COR-L47 (cell line): ENCODE measurements at places on chromosomes 16 and 17.

DNA sequence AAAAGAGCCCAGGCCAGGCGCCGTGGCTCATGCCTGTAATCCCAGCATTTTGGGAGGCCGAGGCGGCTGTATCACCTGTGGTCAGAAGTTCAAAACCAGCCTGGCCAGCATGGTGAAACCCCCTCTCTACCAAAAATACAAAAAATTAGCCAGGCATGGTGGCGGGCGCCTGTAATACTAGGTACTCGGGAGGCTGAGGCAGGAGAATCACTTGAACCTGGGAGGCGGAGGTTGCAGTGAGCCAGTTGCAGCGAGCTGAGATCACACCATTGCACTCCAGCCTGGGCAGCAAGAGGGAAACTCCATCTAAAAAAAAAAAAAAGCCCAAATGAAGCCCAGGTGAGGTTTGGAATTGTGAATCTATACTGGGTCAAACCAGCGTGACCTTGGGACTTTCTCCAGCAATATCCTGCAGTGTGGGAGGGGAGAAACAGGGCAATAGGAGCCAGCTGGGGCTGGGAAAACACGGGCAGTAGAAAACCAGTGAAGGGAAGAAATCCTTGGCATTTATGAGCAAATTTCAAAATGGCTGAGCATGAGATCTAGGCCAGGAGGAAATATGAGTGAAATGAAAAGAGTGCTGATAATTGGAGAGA lies 8.2 kb upstream of the DHX8 start:
- DNase-seq: no peak

DNA sequence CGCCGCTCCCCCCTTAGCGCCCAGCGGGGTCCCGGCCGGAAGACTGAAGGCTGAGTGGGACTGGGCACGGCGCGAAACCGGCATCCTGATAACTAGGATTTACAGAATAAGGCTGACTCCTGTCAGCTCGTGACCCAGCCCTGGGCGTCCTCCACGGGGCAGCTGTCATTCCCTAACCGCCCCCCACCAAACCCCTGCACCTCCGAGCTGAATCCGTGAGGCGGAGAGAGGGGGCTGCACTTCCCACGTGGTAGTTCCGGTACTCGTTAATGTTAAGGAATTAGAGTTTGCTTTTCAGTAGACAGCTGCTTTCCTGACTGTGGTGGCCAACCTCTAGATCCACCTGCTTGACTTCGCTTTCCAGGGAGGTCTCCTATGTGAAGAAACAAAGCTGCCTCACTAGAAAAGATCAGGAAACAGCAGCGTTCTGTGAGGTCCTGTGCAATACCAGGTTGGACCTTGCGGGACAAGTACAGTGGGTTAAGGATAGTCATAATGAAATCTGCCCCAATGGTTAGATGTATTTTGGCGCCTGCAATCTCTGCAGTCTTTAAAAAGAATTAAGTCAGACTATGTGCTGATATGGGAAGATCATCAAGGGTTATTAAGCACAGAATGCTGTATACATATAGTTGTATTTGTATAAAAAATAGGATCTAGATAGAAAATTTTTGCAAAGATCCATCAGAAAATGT lies 1.1 kb upstream of the WBP2 start:
- DNase-seq: no peak

DNA sequence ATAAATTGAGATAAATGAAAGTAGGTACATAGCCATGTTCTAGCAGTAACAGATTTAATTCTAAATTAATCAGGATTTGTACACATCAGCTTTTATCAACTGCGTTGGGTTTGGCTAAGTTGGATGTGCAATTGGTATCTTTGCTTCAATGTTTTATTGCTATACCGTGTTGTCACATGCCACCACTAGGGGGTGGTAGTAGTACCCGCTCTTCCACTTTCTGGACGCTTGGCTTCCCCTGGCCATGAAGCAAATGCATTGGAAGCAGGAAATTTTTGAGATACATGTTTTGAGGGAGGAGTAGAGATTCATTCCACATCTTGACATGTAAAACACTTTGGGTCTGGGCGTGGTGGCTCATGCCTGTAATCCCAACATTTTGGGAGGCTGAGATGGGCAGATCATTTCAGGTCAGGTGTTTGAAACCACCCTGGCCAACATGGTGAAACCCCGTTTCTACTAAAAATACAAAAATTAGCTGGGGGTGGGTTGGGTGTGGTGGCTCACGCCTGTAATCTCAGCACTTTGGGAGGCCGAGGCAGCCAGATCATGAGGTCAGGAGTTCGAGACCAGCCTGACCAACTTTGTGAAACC lies 58.6 kb downstream of the EMP2 start:
- DNase-seq: peak; percentile 4

DNA sequence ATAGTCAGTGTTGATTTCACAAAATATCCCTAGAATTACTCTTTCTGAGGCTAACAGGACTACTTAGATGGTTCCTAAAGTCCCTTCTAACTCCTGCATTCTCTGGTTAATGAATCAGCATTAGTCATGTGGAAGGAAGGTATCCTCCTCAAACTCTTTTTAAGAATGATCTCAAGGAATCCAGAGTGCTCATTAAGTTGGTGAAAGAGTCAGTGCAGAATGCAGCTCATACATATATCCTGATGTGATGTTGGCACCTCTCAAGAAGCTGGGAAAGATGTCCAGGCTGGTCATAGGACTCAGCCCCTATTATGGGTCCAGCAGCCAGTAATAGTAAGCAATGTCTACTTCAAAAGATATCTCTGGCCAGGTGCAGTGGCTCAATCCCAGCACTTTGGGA lies 65.5 kb downstream of the PIGL start:
- DNase-seq: no peak

DNA sequence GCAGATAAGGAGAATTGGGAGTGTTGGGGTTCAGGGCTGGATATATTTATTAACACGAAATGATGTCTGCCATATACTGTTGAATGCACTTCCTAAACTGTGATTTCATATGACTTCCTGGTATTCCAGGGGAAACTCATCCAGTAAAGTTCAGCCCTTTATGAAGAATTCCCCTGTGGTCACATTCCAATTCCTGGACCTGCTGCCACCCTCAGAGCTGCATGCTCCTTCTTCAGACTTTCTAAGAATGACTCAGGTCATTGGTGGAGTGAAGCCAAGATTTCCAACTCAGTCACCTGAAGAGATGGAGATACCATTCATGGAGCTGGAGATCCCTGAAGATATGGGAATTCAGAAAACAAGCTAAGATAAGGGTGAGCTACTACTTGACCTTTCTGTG lies 114.2 kb upstream of the TMEM97 start:
- no peak for DNase-seq

DNA sequence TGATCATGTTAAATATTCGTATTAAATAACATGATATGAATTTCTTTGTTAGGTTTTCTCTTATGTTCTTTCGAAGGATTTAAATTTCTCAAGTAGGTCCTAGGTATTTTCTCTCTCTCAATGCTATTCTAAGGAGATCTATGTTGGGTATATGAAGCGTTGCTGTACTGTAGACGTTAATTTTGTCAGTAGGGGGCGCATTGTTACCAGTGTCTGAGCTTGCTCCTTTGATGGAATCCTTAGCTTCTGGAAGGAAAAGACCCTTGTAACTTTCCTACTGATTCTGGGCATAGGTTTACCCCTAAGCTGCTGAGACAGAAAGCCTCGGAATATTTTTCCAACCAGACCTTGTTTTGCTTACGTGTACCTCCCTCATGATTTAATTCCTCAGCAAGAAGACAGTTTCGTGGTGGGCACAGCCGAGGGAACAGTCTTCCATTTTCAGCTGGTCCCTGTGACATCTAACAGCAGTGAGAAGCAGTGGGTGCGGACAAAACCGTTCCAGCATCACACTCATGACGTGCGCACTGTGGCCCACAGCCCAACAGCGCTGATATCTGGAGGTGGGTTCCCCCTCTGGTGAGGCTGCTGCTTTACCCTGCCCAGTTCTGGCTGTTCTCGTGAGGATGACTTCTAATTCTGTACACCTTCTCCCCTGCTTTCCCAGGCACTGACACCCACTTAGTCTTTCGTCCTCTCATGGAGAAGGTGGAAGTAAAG lies 17.9 kb downstream of the UTP4 start:
- DNase-seq: peak; percentile 68

- peak; percentile 97 for DNase-seq
Observed at GRCh38 chr16:85448557-85449190, 164.4 kb upstream of the GSE1 start.

- DNase-seq: no peak
Observed at GRCh38 chr17:62827746-62828485, 19.8 kb upstream of the MARCHF10 start.
